ENCODE measurements at places on chromosomes 2 and 18.
A peak's percentile ranks its signal among the peaks of the same experiment; 100 is the strongest.

DNA sequence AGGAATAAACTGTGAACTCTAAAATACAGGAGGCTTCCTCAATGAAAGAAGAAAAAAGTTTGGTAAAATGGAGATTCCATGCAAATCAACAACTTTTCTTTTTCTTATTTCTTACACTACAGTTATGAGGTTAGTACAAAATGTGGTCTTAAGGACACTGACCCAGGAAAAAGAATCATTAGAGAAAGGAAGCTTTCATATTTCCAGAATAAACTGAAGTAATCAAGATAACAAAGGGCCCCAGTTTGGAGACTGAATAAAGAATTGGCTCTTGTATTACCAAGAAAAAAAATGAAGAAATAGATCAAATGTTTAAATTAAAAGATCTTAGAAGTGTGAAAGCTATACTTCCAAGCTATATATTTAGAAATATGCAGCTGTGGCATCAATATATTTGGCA is 72.3 kb downstream of the SLC66A3 start:
- H3K4me1 ChIP-seq: no peaks in the 10 kb centered on the region
- no peaks in the 10 kb centered on the region for H3K27me3 ChIP-seq
- H3K4me3 ChIP-seq: no peak overlapping the region
- H3K27ac ChIP-seq: no peak overlapping the region
- peaks cover under 1% of the 10 kb centered on the region for H3K36me3 ChIP-seq
- DNase-seq: no peak

DNA sequence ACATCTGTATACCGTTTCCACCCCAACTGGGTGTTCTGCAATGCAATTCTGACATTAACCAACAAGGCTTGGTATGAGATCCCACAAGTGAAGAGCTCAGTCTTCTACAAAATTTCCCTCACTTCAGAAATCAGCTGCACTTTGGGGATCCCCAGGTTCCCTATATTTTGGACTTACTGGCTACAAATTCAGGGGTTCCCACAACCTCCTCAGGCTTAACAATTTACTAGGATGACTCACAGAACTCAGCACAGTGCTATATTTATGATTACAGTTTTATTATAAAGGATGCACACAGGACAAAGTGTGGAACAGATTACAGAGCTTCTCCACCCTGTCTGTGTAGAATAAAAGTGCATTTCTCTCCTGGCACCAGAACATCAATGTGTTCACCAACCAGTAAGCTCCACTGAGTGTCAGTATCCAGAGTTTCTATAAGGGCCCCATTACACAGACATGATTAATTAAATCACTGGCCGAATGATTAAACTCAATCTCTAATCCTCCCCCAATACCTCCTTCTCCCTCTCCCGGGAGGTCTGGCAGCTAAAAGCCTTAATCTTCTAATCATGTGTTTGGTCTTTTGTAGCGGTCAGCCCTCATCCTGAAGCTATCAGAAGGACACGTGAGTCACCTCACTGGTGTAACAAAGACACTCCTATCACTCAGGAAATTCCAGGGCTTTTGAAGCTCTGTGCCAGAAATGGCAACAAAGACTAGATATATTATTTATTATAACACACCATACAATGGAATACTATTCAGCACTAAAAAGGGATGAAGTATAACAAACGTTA is 84.6 kb downstream of the SLC66A3 start:
- H3K27ac ChIP-seq: no peak overlapping the region
- no peak overlapping the region for H3K4me3 ChIP-seq
- no peak for DNase-seq

- no peak overlapping the region for H3K27ac ChIP-seq
- H3K27me3 ChIP-seq: no peaks in the 10 kb centered on the region
- no peaks in the 10 kb centered on the region for H3K4me1 ChIP-seq
- no peak for DNase-seq
- no peaks in the 10 kb centered on the region for H3K36me3 ChIP-seq
These were observed 74.6 kb downstream of the MEP1B start for GRCh38 chr18:32264401-32264800.

GRCh38 chr18:41761333-41762018 is 193.6 kb upstream of the PIK3C3 start:
- H3K4me3 ChIP-seq: no peak overlapping the region
- H3K27me3 ChIP-seq: no peaks in the 10 kb centered on the region
- H3K4me1 ChIP-seq: no peaks in the 10 kb centered on the region
- H3K36me3 ChIP-seq: no peaks in the 10 kb centered on the region
- H3K27ac ChIP-seq: no peak overlapping the region

- no peaks in the 10 kb centered on the region for H3K4me1 ChIP-seq
- H3K27ac ChIP-seq: no peak overlapping the region
- no peaks in the 10 kb centered on the region for H3K27me3 ChIP-seq
- H3K4me3 ChIP-seq: no peak overlapping the region
- no peaks in the 10 kb centered on the region for H3K36me3 ChIP-seq
- no peak for DNase-seq
These were observed 17.6 kb upstream of the TMEM247 start for GRCh38 chr2:46461709-46462171.

DNA sequence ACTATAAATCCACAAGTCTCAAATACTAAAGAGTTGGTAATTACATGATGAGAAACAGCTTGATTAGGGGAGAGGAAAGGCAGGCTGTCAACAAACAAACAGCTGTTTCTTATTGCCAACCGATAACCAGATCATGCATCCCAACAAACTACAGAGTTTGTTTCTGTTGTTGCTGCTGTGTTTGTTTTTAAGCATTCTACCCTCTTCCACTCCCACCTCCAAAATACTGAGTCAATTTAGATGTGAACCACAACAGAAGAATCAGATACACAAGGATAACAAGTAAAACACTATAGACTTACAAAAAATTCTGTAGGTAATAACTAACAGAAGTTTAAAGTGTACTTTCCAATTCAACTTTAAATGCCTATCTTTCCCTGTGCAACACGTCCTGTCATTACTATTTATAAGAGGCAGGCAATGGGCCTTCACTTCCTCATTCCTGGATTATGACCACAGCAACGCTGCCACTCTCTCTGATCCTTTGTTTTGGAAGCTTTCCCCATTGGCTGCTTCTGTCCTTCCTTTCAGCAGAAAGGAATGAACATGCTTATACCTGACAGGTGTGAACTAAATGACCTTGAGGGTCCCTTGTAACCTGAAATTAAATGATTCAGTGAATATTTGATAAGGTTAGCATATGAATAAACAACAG is 152.0 kb downstream of the SRBD1 start:
- no peak overlapping the region for H3K4me3 ChIP-seq
- no peak for DNase-seq
- no peaks in the 10 kb centered on the region for H3K36me3 ChIP-seq
- H3K27me3 ChIP-seq: no peaks in the 10 kb centered on the region
- H3K27ac ChIP-seq: no peak overlapping the region

- no peaks in the 10 kb centered on the region for H3K27me3 ChIP-seq
- H3K27ac ChIP-seq: no peak overlapping the region
- H3K4me1 ChIP-seq: no peaks in the 10 kb centered on the region
- no peak overlapping the region for H3K4me3 ChIP-seq
- DNase-seq: no peak
These were observed 23.4 kb downstream of the METTL21A start for GRCh38 chr2:207601774-207602173.

DNA sequence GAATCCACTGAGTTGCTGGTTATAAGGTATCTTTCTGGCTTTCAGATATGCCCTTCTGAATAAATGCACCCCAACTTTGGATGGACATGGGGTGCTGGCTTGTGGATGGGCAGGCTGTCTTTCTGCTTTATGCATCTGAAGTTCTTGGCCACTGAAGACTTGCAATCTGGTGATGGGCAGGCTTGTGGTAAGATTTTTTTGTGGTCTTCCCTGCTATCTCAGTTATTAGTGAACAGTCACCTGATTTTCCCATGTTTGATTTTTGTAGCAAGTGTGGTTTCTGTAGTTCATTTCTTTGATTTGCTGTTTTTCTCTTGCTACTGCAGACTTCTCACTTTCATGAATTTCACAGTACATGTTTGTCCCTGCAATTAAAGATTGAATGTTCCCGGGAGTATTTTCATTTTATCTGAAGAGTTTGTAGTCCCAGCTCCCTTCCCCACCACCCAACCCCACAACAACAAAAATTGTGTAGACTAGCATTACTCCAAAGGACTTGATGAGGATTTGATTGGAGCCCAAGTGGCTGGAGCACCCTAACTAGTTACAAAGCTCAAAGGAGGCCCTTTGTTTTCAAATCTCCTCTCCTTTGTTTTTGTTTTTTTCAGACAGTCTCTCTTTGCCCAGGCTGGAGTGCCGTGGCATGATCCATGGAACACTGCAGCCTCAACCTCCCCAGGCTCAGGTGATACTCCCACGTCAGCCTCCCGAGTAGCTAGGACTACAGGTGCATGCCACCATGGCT is 63.6 kb upstream of the MGAT5 start:
- H3K27ac ChIP-seq: no peak overlapping the region
- no peak for DNase-seq
- no peak overlapping the region for H3K4me3 ChIP-seq
- H3K4me1 ChIP-seq: peaks cover 20% of the 10 kb centered on the region
- H3K27me3 ChIP-seq: no peaks in the 10 kb centered on the region

DNA sequence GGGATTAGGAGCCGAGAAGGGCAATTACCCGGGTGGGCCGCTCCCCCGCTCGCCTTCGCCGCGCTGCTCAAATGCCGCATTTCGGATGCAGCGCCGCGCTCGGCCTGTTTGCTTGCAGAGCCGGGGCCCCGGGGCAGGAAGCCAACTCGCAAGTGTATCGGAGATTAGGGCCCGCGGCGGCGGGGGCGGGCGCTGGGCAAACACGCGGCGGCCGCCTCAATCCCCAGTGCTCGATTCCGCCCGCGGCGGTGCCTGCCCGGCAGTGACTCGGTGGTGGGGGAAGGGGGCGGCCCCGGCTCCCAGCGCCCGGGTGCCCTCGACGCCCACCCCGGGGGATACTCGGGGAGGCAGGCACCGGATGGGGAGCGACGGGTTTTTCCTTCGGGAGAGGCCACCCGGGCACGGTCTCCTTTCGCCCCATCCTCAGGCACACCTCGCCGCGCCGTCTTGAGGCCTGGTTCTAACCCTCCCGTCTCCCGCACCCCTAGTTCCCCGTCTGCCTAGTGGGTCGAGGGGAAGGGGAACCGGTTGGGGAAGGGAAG is 26.6 kb upstream of the NOTO start:
- DNase-seq: peak; percentile 51
- H3K27ac ChIP-seq: no peak overlapping the region
- peak overlapping the region; percentile 58 for H3K4me3 ChIP-seq
- peaks cover 23% of the 10 kb centered on the region for H3K4me1 ChIP-seq

DNA sequence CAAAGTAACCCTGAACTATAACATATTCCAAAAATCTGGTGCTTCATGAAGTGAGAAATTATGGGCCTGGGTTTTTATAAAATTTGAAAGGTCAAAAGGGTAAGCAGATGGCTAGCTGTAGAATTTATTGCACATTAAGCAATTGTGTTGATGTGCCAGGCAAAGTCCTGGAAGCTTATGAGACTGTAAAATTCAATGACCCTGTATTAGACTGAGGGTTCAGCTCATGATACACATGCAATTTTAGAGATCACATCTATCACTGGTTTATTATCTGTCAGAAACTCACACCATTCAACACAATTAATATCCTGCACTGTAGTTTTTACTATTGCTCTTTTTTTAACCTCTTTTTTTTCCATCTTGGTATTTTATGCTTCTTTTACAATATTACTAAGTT is 1162.6 kb upstream of the SLC39A10 start:
- H3K4me1 ChIP-seq: no peaks in the 10 kb centered on the region
- H3K27me3 ChIP-seq: no peaks in the 10 kb centered on the region
- no peaks in the 10 kb centered on the region for H3K36me3 ChIP-seq
- H3K4me3 ChIP-seq: no peak overlapping the region
